ENCODE measurements at places on chromosomes 2 and 18.
A peak's percentile ranks its signal among the peaks of the same experiment; 100 is the strongest.

DNA sequence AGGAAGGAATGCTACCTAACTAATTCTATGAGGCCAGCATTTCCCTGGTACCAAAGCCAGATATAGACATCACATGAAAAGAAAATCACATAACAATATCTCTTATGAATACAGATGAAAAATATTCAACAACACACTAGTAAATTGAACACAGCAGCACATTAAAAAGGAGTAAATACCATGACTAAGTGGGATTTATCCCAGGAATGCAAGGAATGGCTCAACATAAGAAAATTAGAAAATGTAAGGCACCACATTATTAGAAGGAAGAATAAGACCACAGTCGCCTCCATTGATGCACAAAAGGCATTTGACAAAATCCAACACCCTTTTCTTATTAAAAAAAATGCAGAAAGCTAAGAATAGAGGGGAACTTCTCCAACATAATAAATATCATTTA is 133.9 kb downstream of the TTC32 start:
- no peak for DNase-seq

DNA sequence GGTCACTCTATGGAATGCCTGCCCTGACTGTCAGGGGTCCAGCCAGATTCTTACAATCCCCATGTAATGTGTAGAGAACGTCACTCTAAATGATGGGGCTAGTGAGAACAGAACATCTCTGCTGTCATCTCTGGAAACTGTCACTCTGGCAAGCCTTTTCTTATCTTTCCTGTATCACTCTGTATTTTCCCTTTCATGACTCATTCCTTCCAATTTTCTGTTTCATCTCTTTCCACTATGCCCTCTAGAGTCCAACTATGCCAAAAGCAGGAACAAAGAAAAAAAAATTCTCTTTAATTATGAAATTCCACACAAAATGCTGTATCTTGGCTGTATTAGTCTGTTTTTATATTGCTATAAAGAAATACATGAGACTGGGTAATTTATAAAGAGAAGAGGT is 608.8 kb downstream of the ADCYAP1 start:
- DNase-seq, result no peak

DNA sequence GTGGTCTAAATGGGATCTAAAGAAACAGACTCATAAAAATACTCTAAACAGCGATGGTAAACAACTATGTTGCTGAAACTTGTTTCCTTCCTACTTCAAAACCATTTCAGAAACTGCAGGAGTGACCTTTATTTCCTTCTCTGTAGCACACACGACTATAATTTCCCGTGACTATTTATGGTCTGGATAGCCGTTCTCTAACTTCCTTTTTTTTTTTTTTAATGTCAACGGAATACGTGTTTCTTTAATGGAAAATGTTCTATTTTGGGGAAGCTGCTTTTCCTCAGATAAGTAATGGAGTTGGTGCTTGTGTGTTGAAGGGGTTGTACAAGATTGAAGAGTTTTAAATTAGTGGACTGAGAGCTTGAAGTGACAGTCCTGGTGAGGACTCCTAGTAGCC is 224.1 kb downstream of the PHLPP1 start:
- DNase-seq, result no peak

DNA sequence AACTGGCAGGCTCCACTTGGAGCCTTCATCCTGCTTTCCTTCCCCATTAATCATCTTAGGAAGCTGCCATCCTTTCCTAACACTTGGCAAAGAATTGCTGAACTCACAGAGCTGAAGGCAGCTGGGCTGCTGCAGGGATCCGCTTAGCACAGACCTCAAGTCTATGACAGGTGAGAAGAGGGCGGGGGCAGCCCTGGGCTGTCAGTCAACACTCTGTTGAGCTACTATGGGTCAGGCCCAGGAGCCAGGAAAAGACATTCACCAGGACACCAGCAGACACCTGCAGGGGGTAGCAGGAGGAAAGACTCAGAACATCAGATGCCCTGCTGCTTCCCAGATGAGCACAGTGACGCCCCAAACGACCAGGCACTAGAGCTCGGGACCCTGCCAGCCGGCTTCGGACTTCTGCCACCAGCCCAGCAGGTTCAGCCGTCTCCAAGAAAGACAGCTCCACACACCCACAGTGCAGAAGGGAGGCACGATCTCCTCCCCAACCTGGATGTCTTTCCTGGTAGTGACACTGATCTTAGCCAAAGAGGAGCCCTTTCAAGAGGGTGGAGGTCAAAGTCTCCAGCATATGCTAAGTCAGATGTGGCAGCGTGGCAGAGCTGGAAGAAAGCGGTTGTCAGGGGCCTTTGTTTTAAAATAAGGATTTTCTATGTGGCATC is 55.2 kb downstream of the SNORC start:
- no peak for DNase-seq

DNA sequence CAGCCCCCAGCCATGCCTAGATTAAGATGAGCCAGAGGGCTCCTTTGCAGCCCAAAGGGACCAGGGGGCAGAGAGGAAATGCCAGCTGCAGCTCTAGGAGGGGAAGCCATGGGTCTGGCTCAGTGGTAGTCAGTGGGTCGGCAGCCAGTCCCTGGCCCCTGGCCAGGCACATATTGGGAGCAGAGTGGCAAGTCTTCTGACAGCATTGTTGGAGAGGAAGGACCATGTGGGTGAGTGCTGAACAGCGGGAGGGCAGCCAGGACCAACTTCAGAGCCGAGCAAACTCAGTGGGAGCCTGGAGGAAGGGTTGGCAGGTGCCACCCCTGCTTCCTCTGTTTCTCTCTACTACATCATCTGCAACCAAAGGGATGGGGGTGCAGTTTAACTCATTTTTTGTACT is 140.5 kb upstream of the PELI1 start:
- DNase-seq, result no peak

DNA sequence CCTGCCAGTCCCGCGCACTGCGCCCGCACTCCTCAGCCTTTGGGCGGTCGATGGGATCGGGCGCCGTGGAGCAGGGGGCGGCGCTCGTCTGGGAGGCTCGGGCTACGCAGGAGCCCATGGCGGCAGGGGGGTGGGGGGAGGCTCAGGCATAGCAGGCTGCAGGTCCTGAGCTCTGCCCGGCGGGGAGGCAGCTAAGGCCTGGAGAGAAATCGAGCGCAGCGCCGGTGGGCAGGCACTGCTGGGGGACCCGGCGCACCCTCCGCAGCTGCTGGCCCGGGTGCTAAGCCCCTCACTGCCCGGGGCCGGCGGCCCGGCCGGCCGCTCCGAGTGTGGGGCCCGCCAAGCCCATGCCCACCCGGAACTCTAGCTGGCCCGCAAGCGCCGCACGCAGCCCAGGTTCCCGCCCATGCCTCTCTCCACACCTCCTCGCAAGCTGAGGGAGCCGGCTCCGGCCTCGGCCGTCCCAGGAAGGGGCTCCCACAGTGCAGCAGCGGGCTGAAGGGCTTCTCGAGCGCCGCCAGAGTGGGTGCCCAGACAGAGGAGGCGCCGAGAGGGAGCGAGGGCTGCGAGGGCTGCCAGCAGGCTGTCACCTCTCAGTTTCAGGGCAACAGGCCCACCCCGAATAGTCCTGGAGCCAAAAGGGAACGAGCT is 74.1 kb downstream of the PSMG2 start:
- peak; percentile 36 for DNase-seq

GRCh38 chr18:6004119-6004518 is 108.8 kb upstream of the TMEM200C start:
- no peak for DNase-seq

DNA sequence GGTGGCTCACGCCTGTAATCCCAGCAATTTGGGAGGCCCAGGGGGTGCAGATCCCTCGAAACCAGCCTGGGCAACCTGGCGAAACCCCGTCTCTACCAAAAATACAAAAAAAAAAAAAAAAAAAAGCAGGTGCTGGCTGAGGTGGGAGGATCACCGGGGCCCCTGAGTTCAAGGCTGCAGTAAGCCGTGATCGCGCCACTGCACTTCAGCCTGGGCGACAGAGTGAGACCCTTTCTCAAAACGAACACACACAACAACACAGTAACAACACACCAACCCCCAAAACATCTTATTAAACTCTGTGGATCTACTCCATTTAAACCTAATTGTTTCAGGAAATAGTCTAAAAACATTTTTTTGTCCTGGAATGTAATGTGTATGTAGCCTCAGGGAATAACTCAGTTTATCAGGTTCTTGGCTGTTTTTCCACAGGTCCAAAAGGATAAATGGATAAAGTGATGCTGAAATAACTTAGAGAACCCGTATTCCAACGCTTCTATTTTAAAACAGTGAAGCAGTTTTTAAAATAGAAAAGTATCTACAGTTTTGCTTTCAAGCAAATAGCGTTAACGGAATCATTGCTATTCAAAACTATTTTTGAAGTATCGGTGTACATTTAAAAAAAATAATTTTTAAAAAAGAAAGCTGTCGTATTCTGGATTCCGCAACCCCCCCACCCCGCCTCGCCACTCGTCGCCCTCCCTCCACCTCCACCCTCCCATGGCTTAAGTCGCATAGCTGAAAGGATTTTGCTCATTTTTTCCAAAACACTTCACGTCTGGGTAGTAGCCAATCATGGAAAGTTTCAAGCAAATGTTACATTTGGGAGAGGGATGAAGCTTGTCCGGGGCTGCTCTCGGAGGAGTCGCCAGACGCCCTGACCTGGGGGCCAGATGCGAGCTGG is 895 bp upstream of the GLS start:
- DNase-seq, result no peak

- DNase-seq, result no peak
Measured at GRCh38 chr2:61196671-61197070, 34.7 kb downstream of the C2orf74 start.

- DNase-seq, result no peak
Measured at GRCh38 chr2:103292573-103292972, 530.7 kb downstream of the TMEM182 start.

- no peak for DNase-seq
Measured at GRCh38 chr2:214856137-214856536, 46.7 kb upstream of the BARD1 start.

GRCh38 chr2:43318791-43319190 is 92.4 kb upstream of the ZFP36L2 start:
- DNase-seq, result no peak

DNA sequence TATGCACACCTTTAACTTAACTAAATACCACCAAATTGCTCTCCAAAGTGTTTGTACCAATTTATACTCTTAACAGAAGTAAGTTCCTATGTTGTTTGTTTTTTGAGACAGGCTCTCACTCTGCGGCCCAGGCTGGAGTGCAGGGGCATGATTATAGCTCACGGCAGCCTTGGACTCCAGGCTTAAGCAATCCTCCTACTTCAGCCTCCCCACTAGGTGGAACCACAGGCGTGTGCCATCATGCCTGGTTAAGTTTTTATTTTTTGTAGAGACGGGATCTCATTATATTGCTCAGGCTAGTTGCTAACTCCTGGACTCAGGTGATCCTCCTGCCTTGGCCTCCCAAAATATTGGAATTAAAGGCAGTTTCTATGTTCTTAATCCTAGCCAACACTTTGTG is 13.1 kb upstream of the NAB1 start:
- DNase-seq, result no peak

GRCh38 chr18:53033128-53033527 is 693.1 kb downstream of the DCC start:
- no peak for DNase-seq

GRCh38 chr2:71720283-71720560 is 266.9 kb downstream of the DYSF start:
- DNase-seq, result no peak

GRCh38 chr2:138500592-138501424 is 762 bp upstream of the SPOPL start:
- DNase-seq, result no peak

DNA sequence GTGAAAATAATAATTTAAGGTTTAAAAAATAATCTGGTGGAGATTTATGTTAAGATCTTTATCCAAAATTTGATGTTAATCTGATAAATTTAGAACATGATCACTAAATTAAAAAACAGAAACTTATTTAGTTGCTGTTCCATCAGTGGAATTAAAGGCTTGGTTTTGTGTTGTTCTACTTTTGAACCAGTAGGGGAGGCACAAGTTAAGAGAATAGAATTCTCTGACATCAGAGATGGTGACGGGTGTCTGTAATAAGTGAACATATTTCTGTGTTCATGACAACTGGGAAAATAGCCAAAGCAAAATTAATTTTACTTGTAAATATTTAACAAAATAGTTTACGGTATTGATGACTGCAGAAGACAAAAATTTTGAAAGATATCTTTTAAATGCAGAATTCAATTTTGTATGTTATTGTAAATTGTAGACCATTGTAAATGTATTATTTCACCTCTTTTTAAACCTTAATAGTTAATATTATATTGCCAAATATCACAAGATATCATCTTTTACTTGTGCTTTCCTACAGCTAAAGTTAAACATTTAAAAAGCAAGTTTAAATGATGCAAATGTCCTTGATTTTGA is 106.0 kb downstream of the UBR3 start:
- DNase-seq, result no peak

- no peak for DNase-seq
Measured at GRCh38 chr18:48629730-48630324, 91.0 kb downstream of the CTIF start.

GRCh38 chr2:224987733-224988132 is 54.5 kb downstream of the DOCK10 start:
- DNase-seq, result no peak

DNA sequence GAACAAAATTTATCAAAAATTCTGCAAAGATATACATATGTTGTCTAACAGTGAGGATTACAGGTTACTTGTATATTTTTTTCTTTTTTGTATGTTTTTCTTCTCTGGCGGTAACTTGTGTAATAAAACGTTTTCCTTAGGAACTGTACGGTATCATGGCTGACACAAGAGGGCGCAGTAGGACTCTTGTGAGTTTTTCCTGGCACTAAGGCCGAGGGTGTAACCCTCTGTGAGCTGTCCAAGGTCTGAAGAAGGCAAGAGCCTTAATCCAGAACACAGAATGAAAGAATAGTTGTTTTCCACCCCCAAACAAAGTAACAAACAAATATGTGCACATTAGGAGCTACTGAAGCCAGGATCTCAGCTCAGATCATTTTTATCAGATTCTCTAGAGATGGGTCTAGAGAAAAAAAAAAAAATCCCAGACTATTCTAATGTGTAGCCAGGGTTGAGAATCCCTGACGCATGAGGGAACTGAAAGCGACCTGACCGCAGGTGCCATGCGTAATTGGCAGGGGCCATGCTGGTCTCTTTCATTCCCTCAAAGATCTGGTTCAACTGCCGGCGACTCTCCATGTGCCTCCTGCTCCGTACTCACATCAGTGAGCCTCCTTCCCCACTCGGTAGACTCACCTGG is 27.0 kb downstream of the TMEM200C start:
- no peak for DNase-seq

DNA sequence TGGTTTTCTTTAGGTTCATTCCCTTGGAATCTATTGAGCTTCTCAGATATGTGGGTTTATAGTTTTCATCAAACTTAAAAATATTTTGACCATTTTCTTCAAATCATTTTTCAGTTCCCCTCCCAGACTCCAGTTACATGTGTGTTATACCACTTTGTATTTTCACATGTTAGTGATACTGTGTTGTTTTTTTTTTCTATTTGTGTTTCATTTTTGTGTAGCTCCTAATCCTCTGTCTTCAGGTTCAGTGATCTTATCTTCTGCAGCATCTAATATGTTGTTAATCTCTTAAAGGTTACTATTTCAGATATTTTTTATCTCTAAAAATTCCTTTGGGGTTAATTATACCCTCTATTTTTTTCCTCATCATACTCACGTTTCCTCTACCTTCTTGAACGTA is 51.2 kb downstream of the STRADB start:
- DNase-seq, result no peak

GRCh38 chr2:129103936-129104878 is 785.5 kb upstream of the HS6ST1 start:
- DNase-seq, result no peak

- DNase-seq, result no peak
Measured at GRCh38 chr2:39550701-39551285, 113.7 kb upstream of the MAP4K3 start.

GRCh38 chr18:57631697-57632096 is 10.1 kb upstream of the NARS1 start:
- no peak for DNase-seq
